ENCODE measurements at places on chromosomes 7 and 10.

DNA sequence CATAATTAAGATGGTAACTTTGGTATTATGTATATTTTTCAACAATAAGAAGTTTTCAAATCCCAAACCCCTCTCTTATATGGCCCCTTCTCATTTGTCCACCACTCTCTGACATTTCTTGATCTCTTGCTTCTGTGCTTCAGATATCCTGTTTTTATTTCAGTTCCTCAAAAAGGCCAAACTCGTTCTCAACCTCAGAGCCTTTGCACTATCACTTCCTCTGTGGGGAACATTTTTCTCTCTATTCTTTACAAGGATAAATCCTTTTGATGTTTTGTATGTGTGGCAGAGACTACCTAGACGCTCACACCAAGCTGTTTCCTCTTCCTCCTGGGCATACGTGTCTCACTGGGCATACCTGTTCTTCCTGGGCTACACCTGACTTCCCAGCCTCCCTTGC lies 54.2 kb upstream of the FRMD4A start:
- DNase-seq = no peak

DNA sequence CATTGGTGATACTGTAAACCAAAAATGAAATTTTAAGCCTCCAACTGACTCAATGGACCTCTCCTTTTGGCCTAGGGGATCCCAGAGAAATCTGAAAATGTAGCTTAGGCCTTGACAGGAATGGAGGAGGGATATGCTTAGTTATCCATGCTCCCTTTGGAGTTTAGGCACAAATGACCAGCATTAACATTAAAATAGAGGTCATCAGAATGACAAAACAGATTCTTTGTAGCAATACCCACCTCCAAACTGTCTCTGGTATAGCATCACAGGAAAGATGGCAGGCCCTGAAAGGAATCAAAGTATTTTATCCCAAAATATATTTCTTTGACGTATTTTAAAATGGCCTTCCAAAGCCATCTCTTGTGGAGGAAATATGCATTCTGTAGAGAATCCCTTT lies 39.1 kb upstream of the LRRN3 start:
- DNase-seq = no peak

DNA sequence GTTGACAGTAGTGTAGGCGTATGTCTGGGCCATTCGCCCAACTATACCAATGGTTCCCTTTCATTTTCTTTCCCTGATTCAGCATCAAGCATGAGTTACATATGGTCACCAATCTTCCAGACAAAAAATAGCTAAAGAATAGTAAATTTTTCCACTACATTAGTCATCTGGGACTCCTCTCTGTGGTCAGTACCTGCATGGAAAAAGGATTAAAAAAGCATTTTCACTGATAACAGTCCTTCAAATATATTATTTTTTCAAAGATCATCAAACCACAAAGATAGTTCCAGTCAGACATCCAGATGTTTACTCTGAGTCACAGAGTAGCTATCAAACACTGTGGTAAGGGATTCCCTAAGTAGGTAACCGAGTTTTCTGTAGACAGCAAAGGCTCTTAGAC lies 302.6 kb upstream of the SEMA3D start:
- no peak for DNase-seq

- DNase-seq = no peak
Measured at GRCh38 chr7:121452389-121452788, 56.3 kb upstream of the FAM3C start.

- DNase-seq = no peak
Measured at GRCh38 chr7:137657476-137658189, 189.1 kb downstream of the DGKI start.

- no peak for DNase-seq
Measured at GRCh38 chr7:139036901-139037300, 1.1 kb upstream of the ZC3HAV1L start.

GRCh38 chr7:96287132-96287531 lies 34.8 kb downstream of the SLC25A13 start:
- DNase-seq = no peak

DNA sequence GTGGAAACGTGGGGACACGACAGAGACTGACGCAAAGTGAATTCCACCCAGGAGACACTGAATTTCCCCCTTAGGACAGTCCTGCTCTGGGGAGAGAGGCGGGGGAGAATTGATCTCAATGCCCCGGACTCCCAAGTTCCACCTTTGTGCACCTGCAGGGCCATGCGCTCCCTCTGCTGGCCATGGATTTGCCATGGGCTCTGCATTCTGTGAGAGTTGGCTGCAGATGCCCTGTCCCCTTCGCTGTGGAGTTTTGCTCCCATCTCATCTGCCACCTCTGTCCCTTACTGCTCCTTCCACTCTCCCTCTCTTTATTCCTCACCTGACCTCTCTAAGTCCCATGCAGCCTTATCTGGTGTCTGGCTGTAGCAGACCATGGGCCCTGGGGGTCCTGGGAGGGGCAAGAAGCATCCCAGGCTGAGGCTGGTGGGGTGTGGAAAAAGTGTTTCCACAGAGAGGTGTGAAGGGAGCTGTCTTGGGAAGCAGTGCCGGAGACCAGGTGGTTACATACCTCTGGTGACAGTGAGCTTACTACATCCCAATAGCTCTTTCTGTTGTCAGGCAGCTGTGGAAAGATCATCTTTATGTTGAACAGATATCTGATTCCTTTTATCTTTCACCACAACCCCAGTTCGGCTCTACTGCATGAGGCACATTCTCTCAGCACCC lies 14.3 kb downstream of the GHRHR start:
- DNase-seq = peak; percentile 52

DNA sequence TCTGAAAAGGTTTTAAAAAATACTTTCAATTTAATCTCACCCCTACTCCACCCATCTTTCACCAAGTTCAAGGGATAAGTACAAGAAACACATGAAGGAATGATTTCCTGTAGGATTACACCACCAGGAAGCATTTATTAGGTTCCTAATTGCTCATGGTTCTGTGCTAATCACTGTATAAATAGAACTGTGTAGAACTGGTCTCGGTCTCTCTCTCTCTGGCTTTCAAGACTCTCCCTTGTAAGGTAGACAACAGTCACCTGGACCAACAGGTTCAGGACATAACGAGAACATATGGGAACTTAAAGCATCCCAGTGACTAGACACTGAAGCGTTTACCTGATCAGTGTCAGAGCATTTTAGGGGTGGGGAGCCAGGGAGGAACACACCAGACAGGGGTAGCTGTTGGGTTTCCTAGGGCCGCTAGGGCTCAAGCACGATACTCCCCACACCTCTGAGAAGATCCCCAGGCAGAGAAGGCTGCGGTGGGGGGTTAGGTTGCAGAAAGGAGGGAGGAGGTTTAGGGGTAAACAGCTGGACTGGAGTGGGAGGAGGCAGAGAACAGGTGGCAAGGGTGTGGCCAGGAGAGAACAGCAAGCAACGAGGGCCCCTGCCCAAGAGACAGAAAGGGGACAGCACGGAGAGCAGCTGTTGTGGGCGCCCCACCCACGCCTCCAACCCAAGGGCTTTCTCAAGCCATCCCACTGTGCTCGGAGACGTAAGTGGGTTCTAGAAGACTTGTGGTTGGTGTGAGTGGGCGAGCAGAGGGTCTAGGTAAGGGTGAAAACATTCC lies 52.5 kb upstream of the USP6NL start:
- DNase-seq = no peak

DNA sequence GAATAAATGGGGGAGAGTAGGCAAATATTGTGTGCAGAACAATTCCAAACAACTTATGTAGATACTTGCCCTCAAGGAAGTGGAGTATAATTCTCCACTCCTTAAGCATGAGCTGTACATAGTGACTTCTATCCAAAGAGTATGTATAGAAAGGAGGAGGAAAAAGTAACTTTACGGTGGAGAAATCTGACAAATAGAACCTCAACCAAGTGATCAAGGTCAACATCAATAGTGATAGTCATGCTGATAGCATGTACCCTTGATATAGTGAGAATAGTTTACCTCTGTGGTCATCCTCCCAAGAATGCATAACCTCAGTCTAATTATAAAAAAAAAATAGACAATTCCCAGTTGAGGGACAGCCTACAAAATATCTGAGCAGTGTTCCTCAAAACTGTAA lies 89.1 kb upstream of the NANOS1 start:
- no peak for DNase-seq

DNA sequence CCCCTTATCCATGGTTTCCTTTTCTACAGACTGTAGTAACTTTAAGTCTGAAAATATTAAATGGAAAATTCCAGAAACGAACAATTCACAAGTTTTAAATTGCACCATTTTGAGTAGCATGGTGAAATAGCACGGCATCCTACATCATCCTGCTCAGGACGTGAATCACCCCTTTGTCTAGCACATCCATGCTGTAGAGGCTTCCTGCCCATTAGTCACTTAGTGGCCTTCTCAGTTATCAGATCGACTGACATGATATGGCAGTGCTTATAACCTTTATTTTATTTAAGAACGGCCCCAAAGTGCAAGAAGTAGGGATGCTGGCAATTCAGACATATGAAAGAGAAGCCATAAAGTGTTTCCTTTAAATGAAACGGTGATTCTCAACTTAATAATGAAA lies 82.7 kb downstream of the CPXM2 start:
- DNase-seq = no peak

GRCh38 chr10:74518061-74518460 lies 308.3 kb upstream of the KAT6B start:
- DNase-seq = no peak

- peak; percentile 94 for DNase-seq
Measured at GRCh38 chr7:332646-333392, 42.8 kb downstream of the FOXL3 start.

DNA sequence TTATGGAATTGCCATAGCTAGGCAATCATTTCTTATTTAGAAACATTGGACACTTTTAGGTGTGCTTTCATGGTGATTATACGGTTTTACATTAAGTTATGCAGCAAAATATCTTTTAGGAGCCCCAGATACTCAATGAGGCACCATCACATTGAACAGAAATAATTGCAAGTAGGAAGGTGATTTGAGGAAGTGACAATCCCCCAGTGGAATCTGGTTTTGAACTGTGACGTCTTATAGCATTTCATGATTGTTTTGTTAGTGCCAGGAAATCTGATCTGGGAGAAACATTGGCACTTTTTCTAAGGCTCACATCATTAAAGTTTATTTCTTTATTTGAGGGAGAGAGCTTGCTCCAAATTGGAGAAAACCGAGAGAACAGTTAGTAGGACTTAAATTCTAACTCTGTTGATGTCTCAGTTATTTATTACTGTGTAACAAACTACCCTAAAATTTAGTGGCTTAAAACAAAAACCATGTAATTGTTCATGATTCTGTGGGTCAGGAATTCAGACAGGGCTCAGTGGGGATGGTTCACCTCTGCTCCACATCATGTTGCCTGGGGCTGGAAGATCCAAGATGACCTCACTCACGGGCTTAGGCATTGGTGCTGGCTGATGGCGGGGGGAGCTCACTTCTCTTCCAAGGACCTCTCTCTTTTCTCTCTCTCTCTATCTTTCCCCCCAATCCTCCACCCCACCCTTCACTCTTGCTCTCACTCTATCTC lies 78.2 kb upstream of the STEAP1B start:
- no peak for DNase-seq

DNA sequence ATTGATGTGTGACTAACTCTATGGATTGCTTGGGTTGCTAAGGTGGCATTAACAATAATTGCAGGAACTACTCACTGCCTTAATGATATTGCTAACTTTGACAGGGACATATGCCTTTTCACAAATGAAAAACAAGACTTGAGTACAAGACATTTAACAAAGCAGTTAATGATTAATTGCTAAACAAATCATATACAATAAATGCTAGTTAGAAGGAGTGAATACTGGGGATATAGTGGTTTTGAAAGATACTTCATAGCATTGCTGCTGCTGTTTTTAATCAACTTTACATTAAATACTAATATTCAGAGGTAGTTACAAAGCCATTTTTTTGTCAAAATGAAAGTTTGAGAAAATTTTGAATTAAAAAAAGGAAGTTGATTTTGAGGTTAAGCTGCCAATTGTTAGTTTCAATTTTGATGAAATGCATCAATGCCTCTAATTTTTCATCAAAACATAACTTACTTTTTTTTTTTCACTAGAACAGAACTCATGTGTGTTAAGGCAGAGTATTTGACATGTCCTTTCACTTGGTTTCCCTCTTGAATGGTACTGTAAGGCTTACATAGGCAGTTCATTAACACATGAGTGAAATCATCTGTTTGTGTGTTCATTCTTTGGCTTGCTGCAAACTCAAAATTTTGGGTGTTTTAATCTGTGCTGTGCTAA lies 106.2 kb upstream of the SEMA3D start:
- DNase-seq = no peak

DNA sequence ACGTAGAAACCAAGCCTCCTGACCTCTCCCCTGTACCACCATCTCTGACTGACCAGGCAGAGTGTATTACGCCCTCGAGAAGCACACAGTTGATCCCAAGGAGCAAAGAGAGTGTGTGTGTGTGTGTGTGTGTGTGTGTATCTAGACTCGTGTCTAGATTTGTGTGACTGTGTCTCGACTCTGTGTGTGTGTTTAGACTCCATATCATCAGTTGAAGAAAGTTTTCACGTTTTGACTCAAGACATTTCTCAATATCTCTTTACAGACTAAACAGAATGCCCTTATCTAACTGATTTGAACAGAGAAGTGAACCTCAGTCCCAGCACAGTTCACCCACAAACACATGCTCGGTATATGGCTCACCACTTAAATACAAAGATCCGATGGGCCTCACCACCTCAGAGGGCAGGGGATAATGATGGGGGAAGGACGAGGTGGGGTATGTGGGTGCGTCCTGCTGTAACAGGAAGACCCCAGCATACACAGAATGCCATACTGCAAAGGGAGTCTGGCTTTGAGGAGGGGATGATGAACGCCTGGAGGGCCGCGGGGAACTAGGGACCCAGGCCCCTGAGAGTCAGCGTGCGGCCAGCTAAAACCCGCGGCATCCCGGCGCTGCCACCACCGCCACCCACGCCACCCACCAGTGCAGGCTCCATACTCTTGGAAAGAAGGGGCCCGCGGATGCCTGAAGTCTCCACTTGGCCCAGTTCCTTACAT lies 780 bp downstream of the ALDH18A1 start:
- DNase-seq = no peak

DNA sequence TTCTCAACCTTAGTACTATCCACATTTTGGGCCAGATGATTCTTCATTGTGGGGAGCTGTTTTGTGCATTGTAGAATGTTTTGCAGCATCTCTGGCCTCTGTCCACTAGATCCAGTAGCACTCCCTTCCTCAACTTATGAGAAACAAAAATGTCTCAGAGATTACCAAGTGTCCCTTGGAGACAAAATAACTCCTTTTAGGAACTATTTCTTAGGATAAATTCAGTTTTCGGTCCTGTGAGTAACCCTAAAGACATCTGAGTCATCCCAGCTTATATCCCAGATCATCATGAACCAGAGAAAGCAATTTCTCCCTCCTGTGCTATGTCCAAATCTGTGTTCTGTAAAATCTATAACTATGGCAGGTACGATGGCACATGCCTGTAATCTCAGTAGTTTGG lies 266.6 kb upstream of the PHYHIPL start:
- DNase-seq = no peak

DNA sequence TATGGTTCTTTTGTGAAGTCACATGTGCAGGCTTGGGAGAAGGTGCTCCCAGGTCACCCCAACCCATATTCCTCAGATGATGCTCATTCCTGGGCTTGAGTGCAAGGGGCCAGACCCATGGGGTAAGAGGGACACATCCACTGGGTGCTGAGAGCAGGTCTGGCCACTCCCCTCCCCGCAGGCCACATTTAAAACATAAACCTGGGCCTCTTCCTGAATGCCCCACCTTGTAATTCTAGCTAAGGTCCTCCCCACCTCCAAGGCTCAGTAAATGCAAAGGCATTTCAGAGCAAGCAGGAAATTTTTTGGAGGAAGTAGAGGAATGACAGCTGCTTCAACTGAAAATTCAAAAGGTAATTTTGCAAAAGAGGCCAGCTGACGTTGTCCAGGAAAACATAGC lies 172.5 kb downstream of the ARHGAP21 start:
- no peak for DNase-seq

Data from nephron progenitor cell (in vitro differentiated cells).